MM.1S (cell line): ENCODE measurements at places on chromosomes 16 and 17.

DNA sequence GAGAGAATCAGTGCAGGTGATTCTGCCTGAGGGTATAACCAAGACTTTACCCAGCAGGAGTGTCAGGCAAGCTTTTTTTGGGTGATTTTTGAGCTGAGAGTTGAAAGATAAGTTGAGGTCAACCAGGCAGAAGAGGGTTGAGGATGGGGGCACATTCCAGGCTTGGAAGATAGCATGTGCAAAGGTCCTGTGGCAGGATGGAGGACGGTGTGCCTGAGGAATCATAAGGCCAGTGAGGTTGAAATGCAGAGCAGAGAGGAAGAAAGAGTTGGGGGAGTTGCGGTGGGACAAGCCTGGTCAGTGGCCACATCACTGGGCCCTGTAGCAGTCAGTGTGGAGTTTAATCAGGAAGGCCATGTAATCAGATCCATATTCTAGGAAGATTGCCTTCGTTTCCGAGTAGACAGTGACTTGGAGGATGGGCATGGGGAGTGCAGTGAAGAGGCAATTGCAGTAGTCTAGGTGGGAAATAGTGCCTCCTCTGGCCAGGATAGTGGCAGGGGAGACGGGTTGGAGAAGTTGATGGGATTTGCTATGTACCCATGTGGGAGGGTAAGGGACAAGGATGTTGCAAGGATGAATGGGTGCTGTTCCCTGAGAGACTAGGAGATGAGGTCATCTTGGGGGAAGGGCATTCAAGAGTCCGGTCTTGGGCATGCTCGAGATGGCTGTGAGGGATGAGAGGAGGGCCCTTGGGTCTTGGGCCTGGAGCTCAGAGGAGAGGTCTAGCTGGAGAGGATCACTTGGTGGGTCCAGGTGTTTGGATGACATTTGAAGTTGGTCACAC lies 3.9 kb downstream of the PLEKHG4 start:
- H3K36me3 ChIP-seq = no peaks in the 10 kb centered on the region
- no peaks in the 10 kb centered on the region for H3K27me3 ChIP-seq
- no peak overlapping the region for H3K4me3 ChIP-seq
- H3K27ac ChIP-seq = no peak overlapping the region

- H3K4me3 ChIP-seq = no peak overlapping the region
- H3K27ac ChIP-seq = peak overlapping the region; percentile 49; the same call in 1 of the 2 replicates
- H3K4me1 ChIP-seq = peaks cover 64% of the 10 kb centered on the region
- DNase-seq = peak; percentile 57
- no peaks in the 10 kb centered on the region for H3K27me3 ChIP-seq
- H3K36me3 ChIP-seq = no peaks in the 10 kb centered on the region
Measured at GRCh38 chr16:78738557-78738956, 639.1 kb downstream of the WWOX start.

- no peaks in the 10 kb centered on the region for H3K4me1 ChIP-seq
- no peak for DNase-seq
- H3K36me3 ChIP-seq = no peaks in the 10 kb centered on the region
- H3K27me3 ChIP-seq = no peaks in the 10 kb centered on the region
- no peak overlapping the region for H3K27ac ChIP-seq
Measured at GRCh38 chr17:34658811-34659560, 79.6 kb downstream of the TMEM132E start.

DNA sequence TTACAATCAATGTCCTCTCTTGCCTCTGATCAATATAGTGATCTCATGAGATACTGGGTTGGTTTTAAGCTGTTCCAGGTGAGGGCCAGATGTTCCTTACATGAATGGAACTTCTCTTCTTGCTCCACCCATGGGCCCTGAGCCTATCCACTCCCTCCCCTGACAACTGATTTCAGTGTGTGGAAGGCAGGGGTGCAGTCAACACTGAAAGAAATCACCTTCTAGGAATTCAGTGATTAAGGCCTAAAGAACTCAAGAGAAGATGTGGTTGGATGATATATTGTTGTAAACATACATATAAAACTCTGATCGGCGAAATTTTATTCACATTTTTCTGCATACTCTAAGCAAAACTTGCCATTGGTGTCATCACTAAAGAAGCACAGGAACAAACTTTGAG lies 6.7 kb upstream of the GOSR2 start:
- H3K27me3 ChIP-seq = peaks cover 10% of the 10 kb centered on the region; the same call in 1 of the 2 replicates
- H3K4me3 ChIP-seq = no peak overlapping the region
- H3K36me3 ChIP-seq = no peaks in the 10 kb centered on the region

- H3K27ac ChIP-seq = no peak overlapping the region
- DNase-seq = no peak
- no peaks in the 10 kb centered on the region for H3K36me3 ChIP-seq
- H3K4me3 ChIP-seq = no peak overlapping the region
- no peaks in the 10 kb centered on the region for H3K27me3 ChIP-seq
Measured at GRCh38 chr17:40952154-40952553, 14.6 kb downstream of the KRT39 start.

DNA sequence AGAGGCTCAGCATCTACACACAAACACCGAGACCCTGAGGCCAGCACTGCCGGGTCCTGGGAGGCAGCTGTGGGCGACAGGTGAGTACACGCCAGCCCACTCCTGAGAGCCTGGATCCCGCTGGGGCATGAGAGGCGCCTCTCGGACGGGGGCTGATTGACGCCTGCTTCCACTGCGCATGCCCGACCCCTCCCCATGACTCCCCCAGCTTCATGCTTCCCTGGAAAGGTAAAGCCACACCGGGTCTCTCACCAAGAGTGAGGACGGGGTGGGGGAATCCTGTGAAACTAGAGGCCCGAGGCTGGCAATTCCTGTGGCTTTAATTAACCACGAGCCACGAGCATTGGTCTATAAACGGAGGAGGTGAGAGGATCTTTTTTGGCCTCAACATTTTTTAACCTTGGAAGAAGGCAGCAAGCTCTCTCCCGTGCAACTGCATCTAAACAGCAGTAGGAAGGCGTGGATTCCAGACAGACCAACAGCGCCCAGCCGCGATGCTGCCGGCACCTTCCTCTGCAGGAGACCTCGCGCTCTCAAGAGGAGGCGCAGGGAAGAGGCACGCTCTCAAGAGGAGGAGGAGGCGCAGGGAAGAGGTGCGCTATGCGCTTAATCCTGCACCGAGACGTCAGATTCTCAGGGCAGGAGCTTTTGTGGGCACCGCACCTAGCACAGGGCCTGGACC lies 71.8 kb upstream of the METRNL start:
- peaks cover 60% of the 10 kb centered on the region for H3K27me3 ChIP-seq
- H3K4me1 ChIP-seq = peaks cover 4% of the 10 kb centered on the region
- no peak overlapping the region for H3K27ac ChIP-seq
- DNase-seq = no peak
- H3K4me3 ChIP-seq = no peak overlapping the region

DNA sequence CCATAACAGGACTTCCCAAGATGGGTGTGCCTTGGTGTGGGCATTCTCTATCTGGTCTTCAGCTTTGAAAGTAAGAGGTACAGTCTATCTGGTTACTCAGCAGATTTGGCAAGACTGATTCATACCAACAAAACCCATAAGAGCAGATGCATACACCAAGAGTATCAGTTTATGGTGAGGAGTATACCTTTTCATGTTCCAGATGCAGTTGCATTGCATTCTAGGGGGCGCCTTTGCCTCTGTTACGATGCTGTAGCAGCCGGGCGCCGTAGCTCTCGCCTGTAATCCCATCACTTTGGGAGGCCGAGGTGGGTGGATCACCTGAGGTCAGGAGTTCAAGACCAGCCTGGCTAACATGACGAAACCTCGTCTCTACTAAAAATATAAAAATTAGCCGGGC lies 31.1 kb upstream of the CARMIL2 start:
- no peak overlapping the region for H3K27ac ChIP-seq
- no peak overlapping the region for H3K4me3 ChIP-seq
- H3K36me3 ChIP-seq = peaks cover 18% of the 10 kb centered on the region; the same call in 1 of the 2 replicates
- no peaks in the 10 kb centered on the region for H3K27me3 ChIP-seq
- no peaks in the 10 kb centered on the region for H3K4me1 ChIP-seq
- DNase-seq = no peak

DNA sequence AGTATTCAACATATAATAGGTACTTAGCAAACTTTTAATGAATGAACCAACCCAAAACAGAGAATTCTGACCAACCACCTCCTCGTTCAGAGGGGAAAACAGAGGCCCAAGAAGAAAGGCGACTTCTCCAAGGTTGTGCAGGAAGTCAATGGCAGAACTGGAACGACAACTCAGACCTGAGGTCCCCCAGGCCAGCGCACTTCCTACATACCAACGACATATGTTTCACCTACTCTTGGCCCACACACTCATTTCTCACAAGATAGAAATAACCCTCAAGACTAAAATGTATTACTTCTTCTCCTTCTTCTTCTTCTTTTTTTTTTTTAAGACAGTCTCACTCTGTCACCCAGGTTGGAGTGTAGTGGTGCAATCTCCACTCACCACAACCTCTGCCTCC lies 14.4 kb downstream of the CHCT1 start:
- peaks cover 13% of the 10 kb centered on the region for H3K4me1 ChIP-seq
- H3K36me3 ChIP-seq = no peaks in the 10 kb centered on the region
- H3K27me3 ChIP-seq = no peaks in the 10 kb centered on the region
- H3K4me3 ChIP-seq = no peak overlapping the region

DNA sequence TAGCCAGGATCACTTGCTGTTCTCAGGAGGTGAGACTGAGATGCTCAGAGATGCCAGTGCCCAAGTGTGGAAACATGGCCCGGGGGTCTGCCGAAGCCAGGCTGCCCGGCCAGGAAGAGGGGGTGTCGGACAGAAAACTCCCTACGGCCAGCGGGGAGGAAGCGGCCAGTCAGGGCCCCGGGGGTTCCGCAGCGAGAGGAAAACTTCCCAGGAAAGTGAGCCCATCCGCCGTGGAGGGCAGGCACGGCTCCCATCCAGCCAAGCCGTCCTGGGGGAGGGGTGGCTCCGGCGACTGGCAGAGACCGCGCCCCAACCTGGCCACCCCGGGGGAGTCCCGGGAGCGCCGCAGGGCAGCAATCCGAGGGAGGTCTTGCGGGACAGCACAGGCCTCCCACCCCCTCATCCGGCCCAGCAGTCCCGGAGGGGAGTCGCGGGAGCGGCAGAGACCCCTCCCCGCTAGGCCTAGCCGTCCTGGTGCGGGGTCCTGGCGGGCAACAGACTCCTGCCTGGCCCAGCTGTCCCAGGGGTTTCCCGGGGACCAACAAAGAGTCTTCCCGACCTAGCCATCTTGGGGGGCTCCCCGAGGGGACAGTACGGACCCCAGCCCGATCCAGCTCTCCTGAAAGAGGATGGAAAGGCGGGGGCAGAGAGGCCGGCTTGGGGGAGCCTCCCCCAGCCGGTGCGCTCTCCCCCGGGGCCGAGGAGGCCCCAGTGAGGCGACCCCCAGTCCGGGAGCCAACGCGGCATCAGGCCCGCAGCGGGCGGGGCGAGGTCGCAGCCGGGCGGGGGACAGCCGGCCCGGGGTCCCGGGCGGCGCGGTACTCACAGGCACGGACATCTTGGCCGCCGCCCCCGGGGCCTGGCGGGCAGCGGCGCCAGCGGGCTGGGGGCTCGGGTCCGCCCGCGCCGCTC lies 13.8 kb upstream of the BCAR1 start:
- 0 out of 2 replicates have a peak, but pooled peaks cover 7% of the 10 kb centered on the region for H3K27me3 ChIP-seq
- no peaks in the 10 kb centered on the region for H3K4me1 ChIP-seq
- DNase-seq = no peak
- H3K27ac ChIP-seq = no peak overlapping the region
- H3K36me3 ChIP-seq = no peaks in the 10 kb centered on the region

DNA sequence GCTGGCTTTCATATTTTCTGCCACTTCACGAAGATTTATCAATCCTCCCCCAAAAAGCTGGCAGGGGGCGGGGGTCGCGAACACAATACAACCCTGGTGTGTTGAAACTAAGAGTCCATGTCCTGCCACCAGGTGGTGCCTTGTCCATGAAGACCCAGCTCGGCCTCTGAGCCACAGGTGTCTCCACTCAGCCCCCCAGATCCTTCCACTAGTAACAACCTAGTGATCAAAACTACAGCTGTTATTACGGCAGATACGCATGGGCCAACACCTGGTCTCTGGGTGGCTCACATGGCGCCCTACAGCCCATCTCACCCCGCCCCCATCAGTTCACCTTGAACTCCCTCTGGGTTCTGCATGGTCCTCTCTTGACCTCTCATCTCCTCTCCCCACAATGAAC lies 27.7 kb downstream of the USP7 start:
- no peak for DNase-seq
- no peak overlapping the region for H3K4me3 ChIP-seq
- H3K36me3 ChIP-seq = no peaks in the 10 kb centered on the region
- no peak overlapping the region for H3K27ac ChIP-seq

DNA sequence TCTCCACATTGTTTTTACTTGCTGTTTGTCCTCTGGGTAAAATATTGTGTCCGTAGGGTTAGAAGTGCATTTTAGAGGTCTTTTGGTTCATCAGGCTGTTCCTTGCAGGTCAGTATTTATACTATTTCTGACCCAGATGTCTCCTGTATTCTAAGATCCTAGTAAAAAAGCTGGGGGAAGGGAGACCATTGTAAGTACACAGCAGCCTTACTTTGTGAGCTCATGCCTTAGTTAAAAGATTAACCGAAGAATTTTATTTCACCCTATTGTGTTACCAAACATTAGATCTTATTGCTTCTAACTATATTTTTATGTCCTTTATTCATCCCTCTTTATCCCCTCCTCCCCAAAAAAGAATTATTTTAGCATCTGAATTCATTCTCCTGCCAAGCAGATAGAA lies 444.1 kb upstream of the RBFOX1 start:
- no peak overlapping the region for H3K27ac ChIP-seq
- H3K4me3 ChIP-seq = no peak overlapping the region
- no peaks in the 10 kb centered on the region for H3K4me1 ChIP-seq
- H3K36me3 ChIP-seq = no peaks in the 10 kb centered on the region
- no peaks in the 10 kb centered on the region for H3K27me3 ChIP-seq
